ENCODE measurements at places on chromosomes 3 and 15.

DNA sequence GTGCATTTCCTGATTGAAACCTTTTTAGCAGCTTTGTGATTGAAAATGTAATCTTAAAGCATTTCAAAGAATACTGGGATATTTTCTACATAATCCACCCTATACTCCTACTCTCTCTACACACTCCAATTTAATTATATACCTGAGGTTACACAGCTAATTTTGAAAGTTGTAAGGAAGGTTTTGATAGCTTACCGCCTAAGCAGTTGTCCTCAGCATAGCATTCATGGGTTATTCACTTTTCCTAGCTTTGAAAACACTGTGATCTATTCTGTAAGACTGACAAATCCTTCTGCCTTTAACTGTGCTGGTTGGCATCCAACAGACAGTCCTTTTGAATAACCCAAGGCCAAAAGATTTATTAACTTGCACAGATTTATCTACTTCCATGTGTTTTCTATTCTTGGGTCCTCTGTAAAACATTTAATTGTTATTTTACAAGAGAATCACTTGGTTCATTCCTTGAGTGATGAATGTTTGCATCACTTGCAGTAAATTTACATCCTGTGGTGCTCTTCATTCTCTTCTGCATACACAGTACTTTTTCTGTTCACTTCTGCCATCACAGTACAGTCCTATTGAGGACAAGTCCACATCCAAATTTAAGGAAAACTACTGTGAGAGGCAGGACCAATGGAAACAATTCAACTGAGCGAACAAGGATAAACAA lies 44.8 kb downstream of the SERPINI1 start:
- DNase-seq = no peak

- no peak for DNase-seq
Measured at GRCh38 chr3:14340960-14341708, 61.3 kb upstream of the SLC6A6 start.

GRCh38 chr3:111715911-111716523 lies 120.9 kb upstream of the ZBED2 start:
- peak; percentile 39 for DNase-seq

- DNase-seq = no peak
Measured at GRCh38 chr3:58731673-58732072, 65.1 kb upstream of the FAM3D start.

DNA sequence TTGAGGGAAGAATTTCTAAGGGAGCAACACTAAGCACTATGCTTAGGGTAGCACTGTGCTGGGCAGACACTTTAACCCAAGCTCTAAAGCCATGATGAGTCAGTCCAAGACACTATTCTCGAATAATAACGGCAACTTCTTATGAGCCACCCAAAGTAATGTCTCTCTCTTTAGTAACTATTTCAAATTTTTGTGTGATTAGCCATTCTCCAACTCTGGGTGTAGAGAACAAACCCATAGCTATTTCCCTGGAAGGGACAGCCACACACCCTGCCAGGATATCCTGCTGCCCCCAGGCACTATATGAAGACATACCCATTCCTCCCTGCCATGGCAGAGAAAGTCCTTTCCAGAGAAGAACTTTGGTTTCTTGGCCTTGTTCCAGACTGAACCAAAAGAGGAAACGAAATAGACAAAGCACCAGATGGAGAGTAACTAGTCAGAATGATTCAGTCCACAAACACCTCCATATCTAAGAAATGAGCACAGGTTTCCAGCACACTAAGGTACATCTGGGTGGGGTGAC lies 384.9 kb upstream of the THBS1 start:
- DNase-seq = no peak

DNA sequence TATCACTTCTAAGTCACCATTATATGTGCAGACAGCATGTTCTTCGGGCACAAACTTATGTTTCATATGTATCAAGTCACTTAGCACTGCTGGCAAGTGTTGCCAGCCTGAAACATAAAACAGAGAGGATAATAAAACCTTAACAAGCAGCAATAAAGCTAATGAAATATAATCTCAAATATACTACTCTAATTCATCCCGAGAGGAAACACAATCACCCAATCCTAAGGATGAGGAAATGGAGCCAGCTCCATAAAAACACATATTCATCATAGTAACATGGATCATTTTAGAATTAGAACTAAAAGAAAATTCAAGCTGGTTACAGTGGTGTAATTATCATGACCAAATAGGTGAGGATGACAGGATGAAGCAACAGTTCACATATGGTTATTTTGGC lies 1072.7 kb downstream of the EPHA3 start:
- no peak for DNase-seq

- no peak for DNase-seq
Measured at GRCh38 chr3:184491867-184492615, 69.5 kb upstream of the EPHB3 start.

GRCh38 chr15:41794081-41794480 lies 19.8 kb downstream of the MAPKBP1 start:
- DNase-seq = no peak

- no peak for DNase-seq
Measured at GRCh38 chr15:66063147-66063546, 190.4 kb downstream of the MEGF11 start.

GRCh38 chr3:35751207-35751606 lies 111.9 kb downstream of the ARPP21 start:
- DNase-seq = no peak

GRCh38 chr3:139835830-139836683 lies 98.9 kb upstream of the CLSTN2 start:
- no peak for DNase-seq

- DNase-seq = no peak
Measured at GRCh38 chr3:131326307-131326706, 55.3 kb upstream of the NUDT16 start.

DNA sequence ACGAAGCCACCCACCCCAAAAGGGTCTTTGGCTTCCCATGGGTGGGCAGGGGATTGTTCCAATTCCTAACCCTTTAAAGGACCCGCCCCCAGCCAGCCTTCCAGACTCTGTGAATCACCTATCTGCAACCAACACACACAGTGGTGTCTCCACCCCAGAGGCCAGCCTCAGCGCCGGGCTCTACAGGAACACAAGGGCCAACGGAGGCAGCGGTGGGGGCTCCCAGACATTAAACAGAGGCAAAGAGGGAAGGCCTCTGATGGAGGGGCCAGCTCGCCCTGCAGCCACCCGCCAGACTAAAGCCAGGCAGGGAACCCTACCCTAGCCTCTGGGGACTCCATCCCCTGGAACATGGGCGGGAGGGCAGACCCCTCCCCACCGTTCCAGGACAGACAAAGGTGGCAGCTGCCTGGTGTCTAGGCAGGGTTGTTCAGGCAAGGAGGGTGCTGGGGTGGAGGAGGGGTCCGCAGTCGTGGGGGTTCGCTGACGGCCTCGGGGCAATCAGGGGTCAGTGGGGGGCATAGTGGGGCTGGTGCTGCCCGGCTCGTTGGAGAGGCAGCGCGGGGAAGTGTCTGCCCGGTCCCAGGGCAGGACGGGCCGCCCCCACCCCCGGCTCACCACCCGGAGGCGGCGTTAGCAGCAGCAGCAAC lies 448 bp downstream of the SHISA5 start:
- no peak for DNase-seq

- no peak for DNase-seq
Measured at GRCh38 chr15:40449275-40449674, 8.5 kb downstream of the BAHD1 start.

DNA sequence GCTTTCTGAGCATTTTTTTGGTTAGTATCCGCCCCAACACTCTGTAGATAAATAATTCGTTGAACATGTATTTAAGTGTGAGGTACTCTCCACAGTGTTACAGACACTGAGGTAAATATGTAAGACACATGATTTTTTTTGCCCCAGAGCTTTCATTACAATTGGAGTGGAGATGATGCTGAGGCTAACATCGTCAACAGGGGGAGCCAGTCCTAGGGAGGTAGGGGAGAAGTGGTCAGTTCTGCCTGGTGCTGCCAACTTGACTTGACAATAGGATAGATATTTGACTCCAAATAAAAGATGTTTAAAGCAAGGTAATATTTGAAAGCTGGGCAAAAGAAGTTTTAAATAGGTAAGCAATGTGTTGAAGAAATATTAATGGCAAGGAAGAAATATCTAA lies 295.7 kb downstream of the UNC13C start:
- no peak for DNase-seq
